ENCODE measurements at places on chromosomes 5 and 9.

DNA sequence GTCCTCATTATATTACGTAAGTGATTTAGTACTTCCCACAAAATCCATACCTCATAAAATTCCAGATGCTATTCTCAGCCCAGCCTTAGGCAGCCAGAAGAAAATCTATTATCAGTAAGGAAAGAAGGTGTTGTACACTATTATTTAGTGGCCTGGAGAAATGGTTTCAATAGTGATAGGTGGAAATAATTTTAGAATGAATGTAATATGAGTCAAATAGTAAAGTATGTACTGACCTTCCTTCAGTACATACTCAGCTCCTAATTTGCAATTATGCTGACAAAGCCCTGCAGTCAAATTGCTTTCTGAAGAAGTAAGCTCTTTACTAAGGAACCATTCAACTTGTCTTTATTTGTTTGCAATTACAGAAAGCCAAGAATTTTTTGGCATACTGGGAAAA, 409.2 kb downstream of the HTR1A start:
- DNase-seq, result no peak

- DNase-seq, result no peak
Observed at GRCh38 chr5:168153263-168153875, 138.1 kb upstream of the WWC1 start.

DNA sequence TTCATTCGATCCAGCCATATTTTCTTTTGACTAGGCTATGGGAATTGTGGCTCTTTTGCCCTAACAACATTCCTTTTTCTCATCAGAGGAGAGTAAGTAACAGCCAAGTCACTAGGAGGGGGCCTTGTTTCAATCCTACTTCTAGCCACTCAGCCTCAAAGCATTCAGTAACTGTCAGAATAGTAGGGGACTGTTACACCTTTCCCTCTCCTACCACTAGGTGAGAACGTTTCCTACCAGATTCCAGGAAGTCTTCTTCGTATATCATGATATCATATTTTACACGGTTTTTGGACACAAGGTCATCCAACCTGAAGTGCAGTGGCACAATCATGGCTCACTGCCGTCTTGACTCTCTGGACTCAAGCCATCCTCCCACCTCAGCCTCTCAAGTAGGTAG, 171.3 kb upstream of the CDH12 start:
- no peak for DNase-seq

DNA sequence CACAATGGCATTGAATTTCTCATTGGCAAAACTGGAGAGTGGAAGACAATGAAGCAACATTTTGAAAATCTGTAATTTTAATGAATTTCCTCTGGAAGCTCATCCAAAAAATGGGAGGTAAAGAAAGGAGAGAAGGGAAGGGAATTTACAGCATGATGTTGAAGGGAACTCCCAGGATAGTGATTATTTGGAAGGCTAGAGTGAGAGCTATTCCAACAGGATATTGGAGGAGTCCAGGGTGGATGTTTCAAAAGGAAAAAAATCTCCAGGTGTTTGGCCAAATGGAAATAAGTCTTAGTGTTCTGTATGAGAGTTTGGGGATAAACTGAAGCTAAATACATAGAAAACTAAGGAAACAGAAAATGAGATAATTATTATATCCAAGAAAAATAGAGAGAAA, 106.2 kb downstream of the IZUMO3 start:
- no peak for DNase-seq

- DNase-seq, result no peak
Observed at GRCh38 chr9:84851935-84852585, 182.5 kb downstream of the NTRK2 start.

GRCh38 chr5:95671826-95672225, 11.0 kb downstream of the SPATA9 start:
- DNase-seq, result no peak

DNA sequence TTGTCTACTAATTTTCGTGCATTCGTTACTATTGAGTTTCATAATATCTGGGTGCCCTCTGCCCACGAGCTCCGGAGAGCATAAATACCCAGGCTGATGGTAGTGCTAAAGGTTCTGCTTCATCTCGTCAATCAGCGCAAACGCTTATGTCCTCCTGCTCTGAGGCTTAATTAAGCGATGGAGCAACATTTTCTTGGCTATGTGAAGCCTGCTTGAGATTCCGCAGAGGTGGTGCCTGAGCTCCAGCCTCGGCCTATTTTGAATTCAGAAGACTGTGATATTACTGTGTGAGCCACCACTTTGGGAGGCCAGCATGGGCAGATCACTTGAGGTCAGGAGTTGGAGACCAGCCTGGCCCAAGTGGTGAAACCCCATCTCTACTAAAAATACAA, 44.8 kb downstream of the ANXA2R start:
- no peak for DNase-seq

- no peak for DNase-seq
Observed at GRCh38 chr5:1771149-1772065, 28.2 kb downstream of the MRPL36 start.

DNA sequence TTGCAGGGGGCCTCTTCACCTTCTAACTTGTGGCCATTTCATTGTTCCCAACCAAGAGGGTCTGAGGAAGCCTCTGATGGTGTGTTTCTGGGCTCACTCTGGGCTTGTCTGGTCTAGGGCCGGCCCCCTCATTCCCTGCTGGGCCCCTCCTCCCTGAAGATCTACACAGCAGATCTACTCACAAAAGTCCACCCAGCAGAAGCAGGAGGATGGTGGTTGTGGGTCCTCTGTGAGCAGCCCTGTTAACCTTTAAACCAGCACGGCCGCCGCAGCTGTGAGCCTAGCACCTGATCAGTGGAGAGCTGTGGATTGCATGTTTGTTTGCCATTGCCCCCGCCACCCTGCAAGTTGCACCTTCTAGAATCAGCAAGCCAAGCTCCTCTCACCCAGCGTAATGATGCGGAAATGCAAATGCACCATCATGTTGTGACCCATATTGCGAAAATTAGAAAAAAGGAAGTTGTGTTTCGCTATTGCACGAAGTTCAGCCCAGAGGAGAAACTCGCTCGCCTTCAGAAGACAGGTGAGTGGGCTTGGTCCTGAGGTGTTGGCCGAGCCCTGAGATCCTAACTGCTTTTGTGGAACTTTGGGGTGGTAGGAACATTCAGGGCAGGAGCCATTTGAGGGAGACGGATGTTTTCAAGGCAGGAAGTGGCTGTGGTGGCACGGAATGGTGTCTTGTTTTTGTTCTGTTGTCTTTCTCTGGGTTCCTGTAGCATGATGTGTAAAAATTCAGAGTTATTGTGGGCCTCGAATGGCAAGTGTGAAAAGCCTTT, 16.7 kb downstream of the FGD3 start:
- no peak for DNase-seq

DNA sequence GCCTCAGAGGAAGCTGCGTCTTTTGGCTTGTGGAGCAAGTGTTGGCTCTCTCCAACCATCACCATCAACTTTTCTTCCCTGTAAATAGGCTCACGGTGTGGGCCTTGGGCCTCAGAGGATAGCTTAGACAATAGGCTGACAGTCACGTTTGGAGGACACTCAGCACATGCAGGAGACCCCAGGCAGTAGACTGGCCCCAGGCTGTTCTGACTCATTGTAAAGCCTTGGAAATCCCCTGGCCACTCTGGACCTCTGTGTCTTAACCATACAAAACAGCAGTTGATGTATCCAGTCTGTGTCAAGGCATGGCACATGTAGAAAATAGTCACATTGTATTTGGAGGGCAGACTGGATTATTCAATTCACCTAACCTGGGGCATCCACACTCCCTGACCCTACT, 18.6 kb downstream of the CD74 start:
- DNase-seq, result no peak

DNA sequence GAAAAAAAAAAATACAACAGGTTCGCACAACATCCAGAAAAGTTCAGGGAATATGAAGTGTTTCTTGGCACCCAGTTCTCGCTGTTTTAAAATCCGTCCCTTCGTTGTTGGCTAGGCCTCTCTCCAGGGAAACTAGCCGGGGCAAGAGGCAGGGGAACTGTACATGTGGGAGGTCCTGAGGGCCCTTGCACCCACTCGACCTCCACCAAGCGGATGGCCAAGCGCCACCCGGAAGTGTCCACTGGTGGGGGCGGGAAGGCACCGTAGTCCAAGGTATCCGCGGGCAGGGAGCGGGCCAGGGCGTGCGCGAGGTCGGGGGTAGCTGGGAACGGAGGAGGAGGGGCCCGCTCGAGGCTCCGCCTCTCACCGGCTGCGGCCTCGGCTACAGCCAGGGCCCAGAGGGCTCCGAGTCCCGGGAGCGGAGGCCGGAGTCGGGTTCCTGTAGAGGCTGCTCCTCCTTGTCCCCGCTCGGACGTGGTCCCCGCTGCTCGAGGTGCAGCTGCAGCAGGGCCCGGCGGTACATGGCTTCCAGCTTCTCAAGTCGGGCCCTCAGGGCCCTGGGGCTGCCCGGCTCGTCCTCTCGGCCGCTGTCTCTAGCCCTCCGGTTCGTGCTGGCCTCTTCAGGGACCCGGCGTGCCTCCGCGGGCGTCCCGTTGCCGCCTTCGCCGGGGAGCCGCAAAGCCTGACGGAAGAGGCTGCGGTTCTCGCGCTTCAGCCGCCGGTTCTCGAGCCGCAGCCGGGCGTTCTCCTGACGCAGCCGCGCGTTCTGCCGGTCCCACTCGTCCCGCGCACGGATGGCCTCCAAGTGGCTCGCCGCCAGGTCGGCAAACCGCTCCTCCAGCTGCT, 720 bp downstream of the TUSC1 start:
- DNase-seq, result peak; percentile 50

DNA sequence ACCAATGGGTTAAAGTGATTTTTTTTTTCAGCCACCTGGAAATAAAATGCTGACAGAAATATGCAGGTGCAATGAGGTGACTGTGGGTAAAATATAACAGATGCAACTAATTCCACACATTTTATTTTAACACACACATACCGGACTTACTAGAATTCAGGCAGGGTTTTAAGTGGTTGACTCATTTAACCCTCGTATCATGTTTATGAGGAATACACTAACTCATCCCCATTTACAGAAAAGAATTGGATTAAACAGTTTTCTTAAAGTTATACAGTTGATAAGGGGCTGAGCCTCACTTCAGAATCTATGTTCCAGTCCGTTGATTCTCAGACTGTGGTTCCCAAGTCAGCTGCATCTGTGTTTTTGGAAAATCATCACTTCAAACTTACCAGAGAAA, 207.5 kb downstream of the CHSY3 start:
- no peak for DNase-seq

GRCh38 chr9:71944754-71945375, 33.4 kb downstream of the C9orf85 start:
- no peak for DNase-seq

- DNase-seq, result no peak
Observed at GRCh38 chr5:169521366-169521983, 62.1 kb upstream of the SPDL1 start.

- no peak for DNase-seq
Observed at GRCh38 chr9:134556531-134557068, 85.0 kb upstream of the COL5A1 start.

DNA sequence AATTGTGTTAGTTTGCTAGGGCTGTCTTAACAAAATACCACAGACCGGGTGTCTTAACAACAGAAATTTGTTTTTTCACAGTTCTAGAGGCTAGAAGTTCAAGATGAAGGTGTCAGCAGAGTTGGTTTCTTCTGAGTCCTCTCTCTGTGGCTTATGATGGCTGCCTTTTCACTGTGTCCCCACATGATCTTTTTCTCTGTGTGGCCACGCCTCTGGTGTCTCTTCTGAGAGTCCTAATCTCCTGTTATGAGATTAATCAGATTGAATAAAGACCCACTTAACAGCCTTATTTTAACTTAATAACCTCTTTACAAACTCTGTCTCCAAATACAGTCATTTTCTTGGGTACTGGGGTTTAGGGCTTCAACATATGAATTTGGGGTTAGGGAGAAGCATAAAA, 561.1 kb downstream of the NR2F1-AS1 start:
- no peak for DNase-seq

GRCh38 chr5:44952376-44952775, 143.6 kb downstream of the MRPS30 start:
- no peak for DNase-seq

- no peak for DNase-seq
Observed at GRCh38 chr9:13078164-13078563, 201.3 kb downstream of the MPDZ start.

- no peak for DNase-seq
Observed at GRCh38 chr9:134691695-134692572, 50.3 kb downstream of the COL5A1 start.

DNA sequence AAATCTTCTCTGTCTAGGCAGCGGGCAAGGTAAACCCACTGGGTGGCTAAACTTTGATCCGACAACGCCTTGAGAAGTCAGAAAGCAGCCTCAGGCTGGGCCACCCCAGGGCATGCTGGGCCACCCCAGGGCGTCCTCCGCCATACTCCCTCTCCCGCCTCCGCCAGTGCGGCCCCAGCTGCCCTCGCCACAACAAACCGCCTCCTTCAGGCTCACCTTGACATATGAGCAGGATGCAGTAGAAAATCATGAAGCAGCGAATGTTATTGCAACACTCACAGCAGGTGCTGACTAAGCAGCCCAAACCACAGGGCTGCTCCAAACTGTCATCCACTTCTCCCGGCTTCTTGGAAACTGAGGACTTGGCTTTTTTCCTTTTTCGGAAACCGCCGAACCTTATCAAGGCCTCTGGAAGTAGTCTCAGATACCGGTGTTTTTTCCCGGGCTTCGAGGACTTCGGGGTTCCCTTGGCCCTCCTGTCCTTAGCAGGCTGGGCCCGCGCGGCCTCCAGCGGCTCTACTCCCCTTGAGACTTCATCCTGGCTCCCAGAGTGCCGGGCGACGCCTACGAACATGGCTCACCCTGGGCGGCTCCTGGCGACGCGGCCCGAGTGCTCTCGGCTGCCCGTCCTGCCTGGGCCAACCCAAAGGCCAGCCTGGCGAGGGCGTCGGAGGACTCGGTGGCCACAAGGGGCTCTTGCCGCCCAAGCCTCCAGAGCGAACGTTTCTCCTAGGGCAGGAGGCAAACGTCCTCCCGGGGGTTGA, at the start of gene SLCO6A1:
SLCO6A1 (minus strand) TSS at position 731 of the 764 bp plus-strand sequence; CDS start at position 574, 157 bp downstream.
- no peak for DNase-seq

- no peak for DNase-seq
Observed at GRCh38 chr9:15837079-15837679, 284.3 kb downstream of the CCDC171 start.

- DNase-seq, result no peak
Observed at GRCh38 chr5:56291079-56291643, 58.0 kb upstream of the ANKRD55 start.

GRCh38 chr5:1643651-1644392, 120.1 kb upstream of the LPCAT1 start:
- DNase-seq, result no peak

DNA sequence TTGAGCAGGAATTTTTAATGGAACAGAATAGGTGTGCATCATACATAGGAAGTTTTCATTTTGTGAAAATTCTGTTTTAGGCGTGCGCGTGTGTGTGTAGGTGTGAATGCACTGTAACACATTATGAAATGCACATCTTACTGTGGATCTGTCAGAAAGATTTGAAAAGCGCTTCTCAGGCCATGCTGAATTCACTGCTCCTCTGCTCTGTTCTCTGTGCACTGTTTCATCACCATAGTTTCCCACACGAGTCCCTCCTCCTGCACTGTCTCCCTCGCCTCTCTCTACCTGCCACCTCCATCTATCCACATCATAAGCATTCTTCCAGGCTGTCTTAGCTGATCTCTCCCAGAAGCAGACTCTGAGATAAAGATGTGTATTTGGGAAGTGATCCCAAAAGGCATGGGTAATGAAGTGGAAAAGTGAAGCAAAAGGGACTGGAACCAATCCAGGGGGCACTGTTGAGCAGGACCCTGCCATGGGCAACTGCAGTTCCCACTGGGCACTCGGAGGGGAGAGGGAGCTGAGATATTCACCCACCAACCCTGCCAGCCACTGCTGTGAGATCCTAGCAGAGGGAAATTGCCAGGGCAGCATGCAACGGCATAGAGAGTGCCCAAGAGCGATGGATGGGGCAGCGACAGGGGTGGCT, 65.9 kb downstream of the GABBR2 start:
- DNase-seq, result no peak

Data from cortex of kidney (tissue), 1 donor.